ENCODE measurements at places on chromosomes 2 and 18. TPM values are rescaled to one million over a fixed set of nuclear protein-coding genes. Genes with fewer than 3 reads are reported as not detected.

DNA sequence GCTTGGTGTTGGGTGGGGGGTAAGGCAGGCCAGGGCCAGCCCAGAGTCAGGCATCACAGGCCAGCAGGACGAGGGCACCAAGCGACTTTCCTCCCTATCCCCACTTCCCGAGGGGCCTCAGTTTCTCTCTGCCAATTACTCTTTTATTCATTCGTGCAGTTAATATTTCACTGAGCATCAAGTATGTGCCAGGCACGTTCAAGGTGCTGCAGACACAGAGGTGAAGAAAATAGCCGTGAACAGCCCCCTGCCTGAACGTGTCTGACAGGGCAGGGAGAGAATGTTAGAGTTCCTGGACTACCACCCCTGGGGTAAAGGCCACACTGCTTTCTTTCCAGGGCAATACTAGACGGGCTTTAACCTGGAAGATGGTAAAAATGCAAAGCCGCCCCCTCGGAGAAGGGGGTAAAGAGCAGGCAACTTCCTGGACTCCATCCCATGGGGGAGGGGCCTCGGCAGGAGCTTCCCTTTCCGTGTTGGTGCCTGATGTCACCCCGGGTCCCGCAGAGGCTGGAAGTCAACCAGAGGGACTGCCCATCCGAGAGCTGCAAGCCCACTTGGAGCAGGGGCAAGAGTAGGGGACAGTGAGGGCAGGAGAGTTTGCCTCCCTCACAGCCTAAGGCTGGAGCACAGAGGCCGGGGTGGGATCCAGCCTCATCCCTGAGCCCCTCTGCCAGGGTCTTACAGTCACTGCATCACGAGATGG lies 47.1 kb downstream of the CENPO start:
- peaks cover 3% of the 10 kb centered on the region for H3K4me1 ChIP-seq
- no peak overlapping the region for H3K4me3 ChIP-seq
- H3K27ac ChIP-seq: no peak overlapping the region

- H3K4me3 ChIP-seq: no peak overlapping the region
- H3K4me1 ChIP-seq: peaks cover 3% of the 10 kb centered on the region
- no peak for DNase-seq
- no peak overlapping the region for H3K27ac ChIP-seq
- H3K27me3 ChIP-seq: no peaks in the 10 kb centered on the region
Measured at GRCh38 chr18:22608847-22609246, 191.1 kb upstream of the CTAGE1 start.

DNA sequence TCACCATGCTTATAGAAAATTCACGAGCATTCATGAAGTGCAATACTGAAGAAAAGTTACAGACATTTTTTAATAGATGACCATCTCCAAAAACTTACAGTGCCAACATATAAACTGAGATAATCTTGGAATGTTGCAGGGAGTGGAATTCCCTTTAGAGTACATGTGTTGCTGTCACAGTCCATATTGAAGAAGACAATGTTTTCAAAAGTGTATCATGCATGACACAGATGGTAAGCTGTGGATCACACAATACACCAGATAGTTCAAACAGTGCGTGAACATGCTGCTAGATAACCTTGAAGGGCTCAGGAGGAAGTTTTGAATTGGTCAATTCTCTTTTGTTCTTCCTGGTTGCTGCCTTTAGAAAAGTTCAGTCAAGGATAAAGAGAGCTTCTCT lies 1644.3 kb upstream of the NXPH2 start:
- no peak overlapping the region for H3K27ac ChIP-seq
- H3K4me3 ChIP-seq: no peak overlapping the region
- no peaks in the 10 kb centered on the region for H3K36me3 ChIP-seq

- no peak overlapping the region for H3K27ac ChIP-seq
- H3K36me3 ChIP-seq: no peaks in the 10 kb centered on the region
Measured at GRCh38 chr2:114085238-114085637, 195.3 kb downstream of the ACTR3 start.

DNA sequence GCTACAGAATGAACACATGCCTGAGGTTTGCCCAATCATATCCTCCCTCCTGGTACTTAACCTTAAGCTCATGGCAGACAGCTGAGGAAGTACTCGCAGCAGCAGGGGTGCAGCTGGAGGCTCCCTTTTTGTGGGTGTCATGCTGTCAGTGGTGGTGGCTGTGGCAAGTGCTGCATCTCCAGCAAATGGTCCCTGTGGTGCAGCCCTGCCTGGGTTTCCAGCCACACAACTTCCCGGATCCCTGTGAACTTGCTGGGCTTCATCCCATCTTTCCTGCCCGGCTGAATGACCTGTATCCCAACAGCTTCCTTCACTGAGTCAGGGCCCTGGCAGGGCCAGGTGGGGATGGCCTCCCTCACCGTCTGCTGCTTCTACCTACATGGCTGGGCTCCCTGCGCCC lies 5.0 kb downstream of the TMEM185B start:
- H3K36me3 ChIP-seq: no peaks in the 10 kb centered on the region
- H3K27ac ChIP-seq: no peak overlapping the region
- H3K27me3 ChIP-seq: no peaks in the 10 kb centered on the region

- no peaks in the 10 kb centered on the region for H3K4me1 ChIP-seq
- no peaks in the 10 kb centered on the region for H3K27me3 ChIP-seq
- H3K27ac ChIP-seq: no peak overlapping the region
- no peaks in the 10 kb centered on the region for H3K36me3 ChIP-seq
Measured at GRCh38 chr2:175188761-175189160, 7.3 kb upstream of the ATP5MC3 start.

DNA sequence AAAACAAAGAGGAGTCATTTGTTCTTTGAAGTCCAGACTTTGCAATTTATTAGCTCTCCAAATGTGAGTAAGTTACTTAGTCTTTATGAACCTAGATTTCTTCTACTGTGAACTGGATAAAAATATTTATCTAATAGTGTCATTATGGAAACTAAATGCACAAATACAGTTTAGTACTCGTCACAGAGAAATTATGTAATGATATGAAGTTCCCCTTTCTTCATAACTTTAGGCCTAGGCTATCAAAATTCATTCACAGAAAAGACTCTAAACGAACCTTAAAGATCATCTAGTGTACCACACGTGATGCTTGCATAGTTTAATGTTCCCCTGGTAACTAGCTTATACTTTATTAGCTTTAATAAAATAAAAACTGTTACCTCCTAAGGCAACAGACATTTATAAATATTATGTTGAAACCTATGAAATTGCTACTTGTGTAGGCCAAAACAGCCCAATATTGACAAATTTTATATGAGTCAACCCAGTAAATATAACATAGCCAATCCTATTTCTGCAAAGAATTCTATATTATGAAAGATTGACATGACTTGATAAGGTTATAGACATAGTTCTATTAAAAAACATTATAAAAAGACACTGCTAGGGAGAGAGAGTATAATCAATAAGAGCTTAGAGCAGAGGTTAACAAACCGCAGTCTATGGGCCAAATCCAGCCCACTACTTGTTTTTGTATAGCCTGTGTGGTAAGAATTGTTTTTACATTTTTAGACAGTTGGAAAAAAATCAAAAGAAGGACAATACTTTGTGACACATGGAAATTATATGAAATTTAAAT lies 44.9 kb upstream of the ITPRID2 start:
- no peaks in the 10 kb centered on the region for H3K4me1 ChIP-seq

- no peaks in the 10 kb centered on the region for H3K27me3 ChIP-seq
- no peaks in the 10 kb centered on the region for H3K4me1 ChIP-seq
- DNase-seq: no peak
- H3K4me3 ChIP-seq: no peak overlapping the region
Measured at GRCh38 chr18:52163478-52163877, 176.5 kb upstream of the DCC start.

DNA sequence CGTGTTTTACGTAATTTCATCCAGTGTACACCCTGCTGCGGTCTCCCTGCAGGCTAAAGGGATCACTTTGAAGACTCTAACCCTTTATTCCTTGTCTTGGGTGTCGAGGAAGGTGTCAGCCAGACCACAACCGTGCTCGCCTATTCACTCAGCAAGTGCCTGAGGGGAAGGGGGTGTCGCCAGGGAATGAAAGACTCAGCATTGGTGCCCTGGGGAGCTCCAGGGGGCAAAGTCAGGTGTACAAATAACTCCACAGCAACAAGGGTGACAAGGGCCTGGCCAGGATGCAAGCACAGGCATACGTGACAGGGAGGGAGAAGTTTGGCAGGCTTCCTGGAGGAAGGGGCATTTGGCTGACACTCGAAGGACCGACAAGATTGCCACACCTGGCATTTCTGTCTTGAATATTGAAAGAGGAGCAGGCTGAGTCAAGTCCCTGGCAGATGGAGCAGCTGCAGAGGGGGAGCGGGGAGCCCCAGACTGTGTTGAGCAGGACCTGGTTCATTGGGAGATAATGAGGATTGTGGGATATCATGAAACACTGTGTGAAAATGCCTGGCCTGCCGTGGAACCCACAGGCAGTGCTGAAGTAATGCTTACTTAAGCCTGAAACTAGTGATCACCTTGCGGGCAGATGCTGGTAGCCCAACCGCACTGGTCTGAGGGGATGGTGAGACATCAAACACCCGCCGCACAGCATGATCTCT lies 93.9 kb downstream of the RHOB start:
- no peak for DNase-seq
- H3K27ac ChIP-seq: no peak overlapping the region
- no peaks in the 10 kb centered on the region for H3K4me1 ChIP-seq
- H3K4me3 ChIP-seq: no peak overlapping the region
- H3K27me3 ChIP-seq: no peaks in the 10 kb centered on the region

DNA sequence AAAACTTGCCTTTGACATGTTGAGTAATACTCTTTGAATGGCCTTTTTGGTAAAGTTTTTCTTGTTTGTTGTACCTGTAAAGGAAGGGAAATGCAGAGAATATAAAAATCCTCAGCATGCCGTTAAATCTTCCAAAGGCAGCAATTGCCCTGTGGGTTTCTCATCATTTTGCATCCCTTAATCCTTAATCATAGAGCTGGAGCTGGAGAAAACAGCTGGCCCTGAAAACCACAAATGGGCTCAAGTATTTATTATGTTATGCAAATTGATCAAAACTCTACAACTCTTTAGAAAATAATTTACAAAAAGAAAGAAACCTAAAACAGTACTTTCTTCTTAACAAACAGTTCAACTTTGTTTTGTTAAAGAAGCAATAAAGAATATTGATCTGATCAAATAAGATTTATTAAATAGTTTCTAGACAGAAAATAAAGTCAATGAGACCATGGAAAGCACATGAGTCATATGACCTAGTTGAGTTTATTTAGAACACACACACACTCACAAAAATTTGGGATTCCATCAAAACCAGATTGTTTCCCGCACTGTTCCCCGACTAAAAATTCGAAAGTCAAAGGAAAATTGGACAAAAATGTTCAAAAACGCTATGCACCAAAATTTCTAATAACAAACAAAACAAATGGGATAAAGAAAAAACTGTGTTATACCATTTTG lies 309.0 kb downstream of the GULP1 start:
- H3K4me1 ChIP-seq: no peaks in the 10 kb centered on the region
- no peak overlapping the region for H3K4me3 ChIP-seq
- H3K36me3 ChIP-seq: no peaks in the 10 kb centered on the region
- no peak for DNase-seq
- H3K27ac ChIP-seq: no peak overlapping the region
- no peaks in the 10 kb centered on the region for H3K27me3 ChIP-seq

- DNase-seq: no peak
- H3K27me3 ChIP-seq: no peaks in the 10 kb centered on the region
- no peak overlapping the region for H3K4me3 ChIP-seq
- H3K36me3 ChIP-seq: no peaks in the 10 kb centered on the region
- peaks cover 55% of the 10 kb centered on the region for H3K4me1 ChIP-seq
Measured at GRCh38 chr18:48609820-48610815, 71.3 kb downstream of the CTIF start.

GRCh38 chr18:58026395-58026794 lies 17.6 kb upstream of the NEDD4L start:
- no peaks in the 10 kb centered on the region for H3K27me3 ChIP-seq
- no peak overlapping the region for H3K4me3 ChIP-seq

DNA sequence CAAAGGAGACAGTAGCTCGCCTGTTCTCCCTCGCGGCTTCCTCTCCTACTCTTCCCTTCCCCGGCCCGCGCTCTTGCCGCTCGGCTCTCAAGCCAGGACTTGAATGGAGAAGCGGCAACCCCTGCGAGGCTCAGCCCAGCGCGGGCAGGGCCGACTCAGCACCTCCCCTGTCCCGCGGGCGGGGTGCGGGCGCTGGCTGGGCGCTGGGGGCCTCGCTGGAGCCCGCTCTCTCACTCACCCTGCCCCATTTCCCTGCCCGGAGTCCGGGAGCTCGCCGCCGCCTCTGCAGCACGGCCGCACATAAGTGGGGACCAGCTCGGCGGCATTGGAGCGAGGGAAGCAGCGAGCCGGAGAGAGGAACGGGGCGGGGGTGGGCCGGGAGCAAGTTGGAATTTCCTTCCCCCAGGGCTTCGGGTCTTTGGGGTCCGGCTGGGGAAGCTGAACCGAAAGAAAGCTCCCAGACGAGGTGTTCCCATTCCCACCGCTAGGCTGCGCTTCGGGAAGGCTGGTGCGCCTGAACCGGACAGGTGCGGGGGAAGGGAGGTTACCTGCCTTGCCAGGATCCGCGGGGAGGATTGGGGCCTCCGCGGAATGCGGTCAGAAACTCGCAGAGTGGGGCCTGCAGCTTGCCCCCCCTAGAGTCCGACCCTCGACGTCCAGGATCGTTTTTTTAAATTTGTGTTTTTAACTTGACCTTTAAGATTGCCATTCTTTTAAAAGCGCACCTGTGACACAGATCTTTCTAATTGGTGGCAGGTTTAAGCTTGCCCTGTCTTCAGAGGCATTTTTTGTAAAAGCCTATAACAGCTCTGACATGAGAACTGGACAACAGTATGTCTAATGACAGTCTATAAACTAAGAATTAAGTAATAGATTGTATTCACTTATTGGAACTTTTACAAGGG lies at the start of gene COBLL1:
COBLL1 (minus strand) TSS at position 105 of the 905 bp plus-strand sequence. CDS start 627 bp downstream, outside the sequence.
- no peaks in the 10 kb centered on the region for H3K27me3 ChIP-seq
- H3K27ac ChIP-seq: peak within 1 kb of the TSS; percentile 97
- H3K4me1 ChIP-seq: no peaks in the 10 kb centered on the region
- peak within 1 kb of the TSS; percentile 79 for H3K4me3 ChIP-seq
- H3K36me3 ChIP-seq: no peaks in the 10 kb centered on the region

DNA sequence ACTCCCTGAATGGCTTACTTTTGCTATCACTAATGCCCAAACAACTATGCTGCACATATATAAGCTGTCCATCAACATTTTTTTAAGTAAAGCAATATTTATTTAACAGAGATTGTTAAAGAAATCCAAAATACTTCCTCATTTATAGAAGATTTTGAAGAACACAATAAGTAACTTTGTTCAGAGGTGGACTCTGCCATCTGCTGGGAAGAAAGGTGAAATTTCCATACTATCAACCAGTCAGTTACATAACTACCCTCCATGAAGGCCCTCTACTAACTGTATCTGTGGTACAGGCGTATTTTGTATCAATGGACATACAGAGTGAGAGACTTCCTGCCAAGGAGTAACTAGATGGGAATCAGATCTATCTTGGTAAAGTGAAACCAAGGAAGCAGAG lies 106.0 kb downstream of the DTNB start:
- H3K27ac ChIP-seq: no peak overlapping the region
- H3K36me3 ChIP-seq: no peaks in the 10 kb centered on the region
- H3K4me1 ChIP-seq: peaks cover 8% of the 10 kb centered on the region
- no peaks in the 10 kb centered on the region for H3K27me3 ChIP-seq
- DNase-seq: no peak

HRH4 gene
- polyA plus RNA-seq: 0.06 TPM

CKAP2L gene
- 0.15 TPM for polyA plus RNA-seq

HNMT gene
- 77.3 TPM for polyA plus RNA-seq

RIT2 gene
- polyA plus RNA-seq: not detected

DPP10 gene
- 3.4 TPM for polyA plus RNA-seq
